Mucosa of gallbladder (tissue), 1 donor: ENCODE measurements at places on chromosomes 5 and 9. TPM values are rescaled to one million over a fixed set of nuclear protein-coding genes. Genes with fewer than 3 reads are reported as not detected.

GRCh38 chr5:157543825-157544622 lies 31.6 kb downstream of the ADAM19 start:
- DNase-seq, result no peak

DNA sequence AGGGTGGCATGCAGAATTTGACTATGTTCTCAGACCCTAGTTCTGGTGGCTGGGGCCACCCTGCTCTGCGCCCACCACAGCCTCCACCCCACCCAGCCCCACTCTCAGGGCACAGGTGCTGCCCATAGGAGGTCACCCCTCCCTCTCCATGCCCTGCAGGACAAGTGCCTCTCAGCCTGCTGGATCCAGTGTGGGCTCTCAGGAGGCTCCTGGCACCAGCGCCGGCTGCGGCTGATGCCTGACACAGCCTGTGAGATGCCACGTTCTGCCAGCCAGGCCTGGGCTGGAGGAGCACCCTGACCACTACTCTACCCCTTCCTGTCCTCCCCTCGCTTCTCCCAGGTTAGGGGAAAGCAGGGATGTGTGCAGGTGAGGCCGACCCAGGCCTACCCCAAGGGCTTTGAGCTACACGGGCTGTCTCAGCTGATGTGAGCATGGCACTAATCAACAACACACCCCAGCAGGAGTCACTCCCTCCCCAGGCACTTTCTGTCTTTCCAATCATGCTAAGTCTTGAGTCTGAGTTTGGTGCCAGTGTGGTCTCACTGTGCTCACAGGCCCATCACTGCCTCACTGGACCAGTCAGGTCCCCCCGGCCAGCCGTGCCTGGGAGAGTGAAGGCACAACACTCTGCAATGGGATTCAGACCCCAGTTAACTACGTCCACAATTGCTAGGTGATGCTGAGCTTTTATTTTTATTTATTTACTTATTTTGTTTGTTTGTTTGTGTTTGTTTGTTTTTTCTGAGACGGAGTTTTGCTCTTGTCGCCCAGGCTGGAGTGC lies 12.1 kb upstream of the BARX1 start:
- DNase-seq, result no peak

- peak; percentile 38 for DNase-seq
These were observed 10.3 kb upstream of the ABL1 start for GRCh38 chr9:130824643-130825350.

DNA sequence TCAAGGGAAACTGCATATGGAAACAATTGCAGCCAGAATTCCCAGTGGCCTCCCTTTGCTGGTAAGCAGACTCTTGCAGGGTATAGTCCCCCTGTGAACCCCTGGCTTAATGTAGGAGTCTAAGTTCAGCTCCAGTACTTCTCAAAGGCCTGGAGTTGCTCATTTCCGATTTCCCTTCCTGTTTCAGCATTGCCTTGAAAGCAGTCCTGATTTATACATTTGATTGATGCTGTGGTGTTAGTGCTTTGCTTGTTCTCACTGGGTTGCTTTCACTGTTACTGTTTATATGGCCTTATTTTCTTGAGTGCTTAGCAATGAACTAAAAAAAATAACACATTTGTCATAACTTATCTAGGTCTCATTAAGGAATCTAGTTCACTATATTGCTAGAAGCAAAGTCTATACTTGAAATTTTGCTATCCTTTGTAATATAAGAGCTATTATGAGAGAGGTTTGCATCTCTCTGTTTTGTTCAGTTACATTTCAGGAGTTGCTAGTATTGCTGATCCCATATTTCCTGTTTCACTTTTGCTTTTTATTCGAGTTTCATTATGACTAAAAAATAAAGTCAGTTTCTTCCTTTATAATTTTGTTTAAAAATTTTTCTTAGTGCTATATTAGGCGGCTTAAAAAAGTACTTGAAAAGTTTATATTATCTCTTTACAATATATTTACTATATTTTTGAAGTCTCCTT lies 122.4 kb upstream of the NMUR2 start:
- no peak for DNase-seq

DNA sequence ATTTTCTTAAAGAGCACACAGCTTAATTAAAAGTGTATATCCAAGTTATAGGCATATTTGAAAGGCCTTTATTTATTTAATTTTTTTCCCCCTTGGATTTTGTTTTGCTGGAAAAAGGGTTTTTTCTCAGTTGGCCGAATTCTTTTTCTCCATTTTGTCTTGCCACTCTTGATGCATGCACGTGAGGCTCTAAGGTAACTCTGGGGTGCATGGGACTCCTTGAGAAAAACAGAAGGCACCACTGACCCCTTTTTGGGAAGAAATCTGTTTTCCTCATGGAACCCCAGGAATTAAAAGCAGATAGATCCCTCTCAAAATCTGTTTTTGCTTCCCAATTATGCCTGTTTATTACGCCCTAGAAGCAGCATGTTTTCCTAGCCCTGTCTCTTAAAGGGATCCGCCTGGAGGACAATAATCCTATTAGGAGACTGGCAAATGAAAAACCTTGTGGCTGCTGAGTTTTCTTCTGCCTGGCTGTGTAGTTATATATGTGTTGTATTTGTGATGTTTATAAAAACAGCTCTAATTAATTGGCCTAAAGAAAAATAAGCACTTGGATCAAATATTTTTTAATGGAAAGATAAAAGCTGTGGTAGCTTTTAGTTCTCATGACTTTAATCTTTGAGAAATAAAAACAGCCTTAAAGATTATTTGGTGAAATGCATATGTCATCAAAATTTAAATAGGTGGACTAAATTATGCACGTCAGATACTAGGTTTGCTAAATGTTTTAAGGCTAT lies 435.1 kb upstream of the CDH9 start:
- DNase-seq, result no peak

The TBC1D9B gene
- 149 TPM for total RNA-seq

GRCh38 chr5:129858131-129858675 lies 46.1 kb upstream of the CHSY3 start:
- no peak for DNase-seq

GRCh38 chr9:124660341-124660801 lies 110.7 kb downstream of the NR6A1 start:
- DNase-seq, result no peak

GRCh38 chr5:93623153-93623552 lies 40.1 kb downstream of the NR2F1 start:
- DNase-seq, result no peak

DNA sequence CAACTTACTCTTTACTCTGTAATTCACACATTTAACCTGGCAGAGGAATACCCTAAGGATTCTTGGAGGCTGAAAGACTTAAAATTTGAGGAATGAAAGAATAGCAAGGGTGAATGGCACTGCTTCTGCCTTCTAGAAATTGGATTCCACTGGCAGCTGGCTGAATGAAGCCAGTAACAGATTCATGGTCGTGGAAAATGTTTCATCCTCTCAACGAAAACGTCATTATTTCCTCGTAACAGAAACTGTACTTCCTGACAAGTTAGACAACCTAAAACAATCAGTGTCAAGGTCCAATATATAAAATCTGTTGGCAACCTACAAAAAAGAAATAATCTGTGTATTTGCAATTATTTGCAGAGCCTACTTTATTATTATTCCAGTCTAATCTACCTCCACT lies 39.7 kb downstream of the BNC2 start:
- no peak for DNase-seq

DNA sequence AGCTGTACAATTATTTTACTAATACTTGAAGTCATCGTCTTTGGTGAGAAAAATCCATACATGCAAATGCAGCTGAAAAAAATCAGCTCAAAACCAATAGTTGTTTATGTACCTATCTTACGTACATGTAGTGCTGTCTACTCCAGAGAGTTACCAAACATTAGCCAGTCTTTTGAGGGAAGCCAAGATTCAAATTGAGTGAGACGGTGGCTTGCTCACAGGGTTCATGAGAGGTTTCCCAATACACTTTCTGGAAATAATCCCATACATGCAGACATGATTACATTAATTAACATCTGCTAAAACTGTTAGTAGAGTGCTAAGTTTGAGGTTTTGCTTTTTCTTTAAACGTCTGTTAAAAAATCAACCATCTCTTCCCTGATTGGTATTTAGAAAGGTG lies 2.3 kb downstream of the C9orf72 start:
- no peak for DNase-seq

The P4HA2 gene
- total RNA-seq, result 47.5 TPM

The ZFP2 gene
- total RNA-seq, result 2.3 TPM

- no peak for DNase-seq
These were observed 160.8 kb upstream of the IER5L start for GRCh38 chr9:129338724-129339430.
